ENCODE measurements at places on chromosomes 4 and X. TPM values are rescaled to one million over a fixed set of nuclear protein-coding genes. Genes with fewer than 3 reads are reported as not detected.

GRCh38 chr4:150960818-150961217 is 54.3 kb downstream of the LRBA start:
- no peak for DNase-seq
- H3K27me3 ChIP-seq = no peaks in the 10 kb centered on the region

Gene SPATA4
- not detected for total RNA-seq

GRCh38 chrX:23978491-23978890 is 48.5 kb downstream of the KLHL15 start:
- H3K27me3 ChIP-seq = no peaks in the 10 kb centered on the region
- DNase-seq = no peak
- H3K36me3 ChIP-seq = peaks cover 3% of the 10 kb centered on the region
- H3K4me3 ChIP-seq = no peak overlapping the region
- no peak overlapping the region for H3K27ac ChIP-seq
- peaks cover 2% of the 10 kb centered on the region for H3K4me1 ChIP-seq

DNA sequence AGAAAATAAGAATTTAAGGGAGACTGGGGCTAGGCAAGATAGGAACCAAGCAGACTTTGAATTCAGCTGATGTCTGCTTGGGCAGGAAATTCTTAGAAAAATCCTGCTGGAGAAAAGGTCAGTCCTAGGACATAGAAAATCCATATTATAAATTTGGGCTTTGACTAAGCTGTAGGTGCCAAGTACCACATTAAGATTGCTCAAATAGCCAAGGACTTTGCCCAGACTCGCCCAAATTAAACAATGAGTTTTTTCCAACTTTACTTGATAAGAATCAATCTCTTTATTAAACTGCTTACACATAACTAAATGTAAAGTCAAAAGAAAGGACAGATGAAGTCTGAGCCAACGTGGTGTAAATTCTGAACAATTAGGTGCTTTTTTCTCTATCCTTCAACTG is 95.4 kb downstream of the FUNDC1 start:
- no peak overlapping the region for H3K27ac ChIP-seq
- no peak for DNase-seq
- H3K27me3 ChIP-seq = no peaks in the 10 kb centered on the region
- no peaks in the 10 kb centered on the region for H3K4me1 ChIP-seq
- H3K36me3 ChIP-seq = no peaks in the 10 kb centered on the region

- no peak overlapping the region for H3K4me3 ChIP-seq
- H3K27me3 ChIP-seq = peaks cover 3% of the 10 kb centered on the region
- no peak overlapping the region for H3K27ac ChIP-seq
- DNase-seq = no peak
Observed at GRCh38 chr4:9937078-9937477, 84.2 kb downstream of the SLC2A9 start.

- peaks cover 8% of the 10 kb centered on the region for H3K4me1 ChIP-seq
- no peaks in the 10 kb centered on the region for H3K27me3 ChIP-seq
- no peak for DNase-seq
Observed at GRCh38 chrX:124393238-124393637, 46.9 kb downstream of the SH2D1A start.

Gene CHST7
- 6.3 TPM for total RNA-seq

GRCh38 chr4:78659264-78659663 is 107.7 kb downstream of the ANXA3 start:
- H3K36me3 ChIP-seq = peaks cover 5% of the 10 kb centered on the region
- H3K4me1 ChIP-seq = peaks cover 26% of the 10 kb centered on the region
- H3K27ac ChIP-seq = no peak overlapping the region
- no peak overlapping the region for H3K4me3 ChIP-seq
- H3K27me3 ChIP-seq = peaks cover 9% of the 10 kb centered on the region
- DNase-seq = no peak

Gene CSAG1
- total RNA-seq = not detected

Gene GAGE12H
- not detected for total RNA-seq

Gene SHISA3
- not detected for total RNA-seq

GRCh38 chr4:76767983-76768382 is 130.0 kb downstream of the SOWAHB start:
- H3K4me3 ChIP-seq = no peak overlapping the region
- no peak overlapping the region for H3K27ac ChIP-seq
- no peaks in the 10 kb centered on the region for H3K36me3 ChIP-seq
- peaks cover 29% of the 10 kb centered on the region for H3K27me3 ChIP-seq
- no peak for DNase-seq

DNA sequence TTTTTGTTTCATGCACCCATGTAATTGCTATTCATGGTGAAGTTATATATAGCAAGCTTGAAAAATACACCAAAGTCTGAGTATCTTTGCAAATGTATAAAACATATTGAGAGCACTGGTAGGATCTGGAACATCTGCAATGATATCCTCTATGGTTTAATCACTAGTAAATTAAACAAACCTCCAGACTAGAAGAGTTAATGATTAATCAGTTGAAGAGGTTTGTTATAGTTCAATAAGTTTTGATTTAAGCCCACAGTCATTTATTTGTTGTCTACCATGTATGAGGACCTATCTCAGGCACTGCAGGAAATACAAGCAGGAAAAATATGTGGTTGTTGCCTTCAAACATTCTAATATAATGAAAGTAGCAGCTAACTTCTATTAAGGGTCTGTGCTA is 16.5 kb downstream of the CYBB start:
- H3K4me1 ChIP-seq = peaks cover 3% of the 10 kb centered on the region
- H3K4me3 ChIP-seq = no peak overlapping the region
- H3K36me3 ChIP-seq = no peaks in the 10 kb centered on the region
- H3K27me3 ChIP-seq = no peaks in the 10 kb centered on the region
- no peak for DNase-seq

DNA sequence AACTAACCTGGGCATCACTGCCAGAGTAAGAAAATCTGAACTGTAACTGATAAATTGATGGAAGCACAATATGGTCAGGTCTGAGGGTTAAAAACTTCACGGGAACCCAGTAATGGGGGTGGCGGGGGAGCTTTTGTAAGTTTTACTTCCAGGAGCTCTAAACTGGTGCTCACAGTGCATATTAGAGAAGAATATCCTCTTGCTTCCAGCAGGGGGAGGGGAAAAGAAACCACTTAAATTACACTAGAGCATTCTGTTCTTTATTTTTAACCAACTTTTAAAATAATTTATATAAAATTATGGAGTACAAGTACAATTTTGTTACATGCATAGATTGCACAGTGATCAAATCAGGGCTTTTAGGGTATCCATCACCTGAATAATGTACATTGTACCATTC is 33.7 kb downstream of the WDR17 start:
- no peak overlapping the region for H3K4me3 ChIP-seq
- no peak for DNase-seq
- H3K27ac ChIP-seq = no peak overlapping the region

- no peak for DNase-seq
- no peaks in the 10 kb centered on the region for H3K4me1 ChIP-seq
- no peak overlapping the region for H3K27ac ChIP-seq
Observed at GRCh38 chr4:123956204-123956603, 559.6 kb downstream of the SPRY1 start.

Gene VEGFC
- 1.8 TPM for total RNA-seq

- DNase-seq = no peak
- peaks cover 7% of the 10 kb centered on the region for H3K27me3 ChIP-seq
- no peak overlapping the region for H3K4me3 ChIP-seq
- no peak overlapping the region for H3K27ac ChIP-seq
- H3K36me3 ChIP-seq = no peaks in the 10 kb centered on the region
Observed at GRCh38 chr4:153809307-153809706, 20.4 kb upstream of the SFRP2 start.

Gene TMEM255A
- 0.30 TPM for total RNA-seq

GRCh38 chrX:44162964-44163475 is 180.5 kb downstream of the EFHC2 start:
- no peak overlapping the region for H3K27ac ChIP-seq
- no peaks in the 10 kb centered on the region for H3K4me1 ChIP-seq
- H3K36me3 ChIP-seq = peaks cover 2% of the 10 kb centered on the region
- no peak for DNase-seq

Gene RAB40A
- 0.31 TPM for total RNA-seq

DNA sequence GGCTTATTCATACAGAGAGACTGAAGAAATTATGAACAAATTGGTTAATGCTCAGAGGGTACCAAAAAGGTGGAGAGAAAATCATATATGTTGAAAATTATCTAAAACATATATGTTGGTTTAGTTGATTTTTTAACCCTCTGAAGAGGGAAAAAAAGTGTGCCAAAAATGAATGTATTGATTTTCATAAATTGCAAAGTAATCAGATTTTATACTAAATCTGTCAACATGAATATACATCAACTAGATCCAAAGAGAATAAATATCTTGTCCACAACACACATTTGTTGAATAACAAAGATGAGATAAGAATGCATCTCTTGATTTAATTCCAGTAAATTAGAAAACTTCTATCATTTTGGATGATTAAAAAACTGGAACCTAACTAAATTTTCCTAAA is 125.3 kb upstream of the TACR3 start:
- H3K36me3 ChIP-seq = no peaks in the 10 kb centered on the region
- H3K4me1 ChIP-seq = no peaks in the 10 kb centered on the region
- H3K27ac ChIP-seq = no peak overlapping the region

DNA sequence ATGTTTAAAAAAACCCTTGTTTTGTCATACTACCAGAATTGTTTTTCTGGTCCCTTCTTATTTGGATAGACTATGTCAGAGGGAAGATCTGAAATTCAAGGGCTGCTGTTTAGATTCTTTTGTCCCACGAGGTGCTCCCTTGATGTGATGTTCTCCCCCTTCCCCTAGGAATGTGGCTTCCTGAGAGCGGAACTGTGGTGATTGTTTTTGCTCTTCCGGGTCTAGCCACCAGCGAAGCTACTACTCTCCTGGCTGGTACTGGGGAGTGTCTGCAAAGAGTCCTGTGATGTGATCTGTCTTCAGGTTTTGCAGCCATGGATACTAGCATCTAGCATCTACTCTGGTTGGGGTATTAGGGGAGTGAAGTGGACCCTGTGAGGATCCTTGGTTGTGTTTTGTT is 271.1 kb downstream of the DCAF12L2 start:
- no peak overlapping the region for H3K4me3 ChIP-seq
- H3K36me3 ChIP-seq = no peaks in the 10 kb centered on the region
- H3K27me3 ChIP-seq = no peaks in the 10 kb centered on the region
- no peak overlapping the region for H3K27ac ChIP-seq

Gene DUSP21
- not detected for total RNA-seq

Gene H2BW2
- total RNA-seq = not detected

- no peak overlapping the region for H3K27ac ChIP-seq
- no peaks in the 10 kb centered on the region for H3K36me3 ChIP-seq
- H3K4me3 ChIP-seq = no peak overlapping the region
- no peaks in the 10 kb centered on the region for H3K27me3 ChIP-seq
Observed at GRCh38 chrX:134764202-134764785, 106.0 kb upstream of the PLAC1 start.

Gene FAM120C
- total RNA-seq = 14.0 TPM

Gene FAM184B
- not detected for total RNA-seq

Gene GPC3
- 0.20 TPM for total RNA-seq

- peaks cover 5% of the 10 kb centered on the region for H3K36me3 ChIP-seq
- no peaks in the 10 kb centered on the region for H3K4me1 ChIP-seq
- H3K4me3 ChIP-seq = no peak overlapping the region
- DNase-seq = no peak
- no peak overlapping the region for H3K27ac ChIP-seq
Observed at GRCh38 chr4:89496851-89497250, 189.3 kb upstream of the GPRIN3 start.

DNA sequence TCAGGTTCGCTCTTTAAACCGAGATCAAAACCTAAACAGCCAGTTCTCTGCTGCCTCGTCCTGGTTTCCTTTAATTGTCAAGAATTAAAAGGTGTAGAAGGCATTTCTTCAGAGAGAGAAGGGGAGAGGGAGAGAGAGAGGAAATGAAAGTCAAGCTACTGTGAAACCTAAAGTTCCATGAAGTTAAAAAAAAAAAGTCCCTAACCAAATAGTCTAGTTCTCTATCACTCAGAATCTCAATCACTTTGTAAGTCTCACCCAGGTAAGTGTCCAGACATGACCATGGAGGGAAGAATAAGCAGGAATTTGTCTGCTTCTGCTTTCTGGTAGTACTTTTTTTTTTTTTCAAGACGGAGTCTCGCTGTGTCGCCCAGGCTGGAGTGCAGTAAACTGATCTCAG is 18.8 kb upstream of the SMIM14 start:
- H3K4me3 ChIP-seq = no peak overlapping the region
- no peaks in the 10 kb centered on the region for H3K36me3 ChIP-seq
- no peak for DNase-seq

GRCh38 chr4:120824946-120825345 is 97.6 kb downstream of the PRDM5 start:
- no peaks in the 10 kb centered on the region for H3K36me3 ChIP-seq
- H3K27ac ChIP-seq = no peak overlapping the region
- no peak overlapping the region for H3K4me3 ChIP-seq
- peaks cover 2% of the 10 kb centered on the region for H3K4me1 ChIP-seq

DNA sequence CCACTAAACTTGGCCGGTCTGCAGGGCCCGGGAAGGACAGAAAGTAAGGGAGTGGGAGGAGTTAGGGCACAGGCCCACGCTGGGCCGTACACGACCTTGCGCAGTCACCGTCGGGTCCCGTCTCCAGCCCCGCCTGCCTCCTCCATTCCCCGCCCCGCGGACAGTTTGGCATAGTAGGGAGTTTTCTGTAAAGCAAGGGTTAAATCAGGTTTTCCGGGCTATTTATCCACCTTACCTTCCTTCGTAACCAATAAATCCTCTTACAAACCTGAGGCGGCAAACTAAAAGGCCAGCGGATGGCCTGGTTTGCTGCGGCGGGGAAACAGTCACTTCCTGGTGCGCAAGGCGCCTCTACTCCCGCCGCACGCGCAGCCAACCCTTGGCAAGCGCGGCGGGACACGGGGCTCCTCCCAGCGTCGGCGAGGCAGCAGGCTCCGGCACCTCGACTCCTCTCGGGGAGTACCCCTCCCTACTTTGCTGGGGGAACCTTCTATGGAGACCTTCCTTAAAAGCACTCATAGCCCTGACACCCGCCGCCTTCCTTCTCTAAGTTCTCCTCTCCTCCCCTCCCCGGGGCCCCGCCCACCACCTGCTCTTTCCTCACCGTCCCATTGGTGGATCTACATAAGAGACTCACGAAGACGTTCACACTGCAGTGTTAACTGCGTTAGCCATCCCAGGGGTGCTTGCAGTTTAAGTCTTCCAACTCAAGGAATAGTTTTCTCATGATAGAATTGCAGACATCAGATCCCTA is at the start of gene TRMT2B:
TSS of gene TRMT2B (minus strand) at position 563 of the 754 bp plus-strand sequence. CDS start 9,822 bp downstream, outside the sequence.
- peaks cover 13% of the 10 kb centered on the region for H3K4me1 ChIP-seq
- H3K4me3 ChIP-seq = peak within 1 kb of the TSS; percentile 92
- peaks cover 2% of the 10 kb centered on the region for H3K36me3 ChIP-seq
- H3K27me3 ChIP-seq = no peaks in the 10 kb centered on the region
- peak within 1 kb of the TSS; percentile 89 for H3K27ac ChIP-seq

GRCh38 chr4:7558436-7558835 is 123.7 kb upstream of the PSAPL1 start:
- no peak overlapping the region for H3K27ac ChIP-seq
- H3K36me3 ChIP-seq = no peaks in the 10 kb centered on the region
- H3K4me3 ChIP-seq = no peak overlapping the region
- H3K4me1 ChIP-seq = no peaks in the 10 kb centered on the region

DNA sequence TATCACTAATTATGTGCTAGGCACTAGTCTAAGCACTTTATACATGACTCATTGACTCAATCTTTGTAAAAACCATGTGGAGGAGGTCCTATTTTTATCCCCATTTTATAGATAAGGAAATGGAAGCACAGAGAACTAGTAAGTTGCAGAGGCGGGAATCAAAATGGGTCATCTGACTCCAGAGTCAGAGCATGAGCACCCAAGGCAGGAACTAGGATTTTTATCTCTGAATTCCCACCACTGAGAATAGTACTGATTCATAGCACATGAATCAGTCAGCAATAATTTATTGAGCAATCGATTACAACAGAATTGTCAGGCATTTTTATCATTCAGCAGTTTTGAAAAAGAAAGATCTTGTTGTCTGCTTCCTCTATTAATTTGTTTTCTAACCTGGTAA is 19.3 kb downstream of the SCARB2 start:
- peaks cover 14% of the 10 kb centered on the region for H3K4me1 ChIP-seq
- no peak overlapping the region for H3K27ac ChIP-seq
- H3K36me3 ChIP-seq = peaks cover 8% of the 10 kb centered on the region
- H3K27me3 ChIP-seq = no peaks in the 10 kb centered on the region

Data from T-helper 17 cell (primary cell).